ENCODE measurements at places on chromosomes 13 and 19.
A peak's percentile ranks its signal among the peaks of the same experiment; 100 is the strongest.

- peak; percentile 5 for DNase-seq
Observed at GRCh38 chr19:49793561-49793840, 19.6 kb downstream of the FUZ start.

DNA sequence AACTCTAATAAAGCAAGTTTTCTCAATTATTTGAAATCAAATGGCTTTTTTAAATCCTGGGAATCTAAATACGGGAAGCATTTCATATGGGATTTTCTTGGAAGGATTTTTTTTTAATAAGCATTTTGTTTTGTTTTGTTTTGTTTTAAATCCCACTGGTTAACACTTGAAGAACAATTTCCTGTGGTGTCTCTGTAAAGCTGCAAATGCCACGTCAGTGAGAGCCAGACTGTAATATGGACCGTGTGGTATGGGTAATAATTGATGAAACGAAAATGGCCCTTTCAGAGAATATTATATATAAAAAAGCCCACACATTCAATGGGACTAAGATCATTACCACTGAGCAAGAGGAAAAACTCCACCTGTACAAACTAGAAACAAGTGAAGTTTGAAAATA lies 33.9 kb upstream of the MIR17HG start:
- no peak for DNase-seq

DNA sequence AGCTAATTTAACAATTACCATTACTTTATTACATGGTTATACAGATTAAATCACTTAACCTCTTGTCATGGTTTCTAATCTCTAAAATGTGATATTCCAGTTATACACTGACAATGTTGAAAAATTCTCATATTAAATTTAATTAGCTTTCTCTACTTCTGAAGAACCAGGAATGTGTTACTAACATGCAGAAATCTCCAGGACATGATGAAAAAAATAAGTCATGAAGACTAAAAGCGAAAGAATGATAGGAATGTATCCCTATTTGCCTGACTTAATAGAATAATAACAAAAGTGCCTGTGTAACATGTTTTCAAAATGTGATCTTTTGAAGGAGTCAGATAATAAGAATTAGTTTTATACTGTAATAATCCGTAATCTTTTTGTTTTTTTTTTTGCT lies 2823.7 kb upstream of the PCDH20 start:
- DNase-seq: no peak

- no peak for DNase-seq
Observed at GRCh38 chr19:48606463-48607358, at the start of gene SPACA4. SPACA4 (plus strand) TSS chr19:48606742; CDS start chr19:48606979, 237 bp downstream.

- DNase-seq: peak; percentile 44
Observed at GRCh38 chr19:46009530-46010510, 13.0 kb downstream of the PGLYRP1 start.

GRCh38 chr13:28239374-28239773 lies 101.0 kb downstream of the PAN3 start:
- peak; percentile 41 for DNase-seq

- no peak for DNase-seq
Observed at GRCh38 chr19:46270521-46271256, 26.2 kb upstream of the HIF3A start.

- DNase-seq: no peak
Observed at GRCh38 chr19:49356382-49356781, 5.8 kb downstream of the TEAD2 start.

- no peak for DNase-seq
Observed at GRCh38 chr19:41500443-41500842, 57.5 kb downstream of the ERICH4 start.

DNA sequence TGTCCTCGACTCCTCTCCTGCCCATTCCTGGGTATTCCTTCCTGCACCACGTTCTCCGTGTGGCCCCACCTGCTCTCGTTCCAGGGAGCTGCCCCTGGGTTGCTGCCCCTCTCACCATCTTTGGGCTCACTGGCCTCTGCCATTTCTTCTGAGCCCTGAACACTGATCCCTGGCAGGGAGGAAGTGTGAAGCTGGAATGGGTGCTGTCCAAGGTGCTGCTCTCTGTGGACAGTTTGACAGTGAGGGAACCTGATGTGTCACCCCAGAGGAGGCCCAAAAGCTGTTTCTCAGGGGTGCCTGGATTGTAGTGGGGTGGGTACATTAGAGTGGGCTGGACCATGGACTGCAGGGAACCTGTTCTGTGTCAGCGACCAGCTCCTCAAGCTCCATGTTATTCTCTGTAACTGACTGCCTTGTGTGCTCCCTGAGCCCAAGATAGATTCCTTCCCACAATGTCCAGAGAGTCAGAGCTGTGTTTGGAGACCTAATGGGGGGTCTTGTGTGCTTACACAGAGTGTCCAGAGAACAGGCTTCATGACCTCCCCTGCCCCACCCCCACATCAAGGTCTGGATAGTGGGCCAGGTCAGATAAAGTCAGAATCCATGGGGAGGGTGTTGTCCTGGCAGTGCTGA lies 7.2 kb upstream of the CEACAM8 start:
- peak; percentile 38 for DNase-seq

DNA sequence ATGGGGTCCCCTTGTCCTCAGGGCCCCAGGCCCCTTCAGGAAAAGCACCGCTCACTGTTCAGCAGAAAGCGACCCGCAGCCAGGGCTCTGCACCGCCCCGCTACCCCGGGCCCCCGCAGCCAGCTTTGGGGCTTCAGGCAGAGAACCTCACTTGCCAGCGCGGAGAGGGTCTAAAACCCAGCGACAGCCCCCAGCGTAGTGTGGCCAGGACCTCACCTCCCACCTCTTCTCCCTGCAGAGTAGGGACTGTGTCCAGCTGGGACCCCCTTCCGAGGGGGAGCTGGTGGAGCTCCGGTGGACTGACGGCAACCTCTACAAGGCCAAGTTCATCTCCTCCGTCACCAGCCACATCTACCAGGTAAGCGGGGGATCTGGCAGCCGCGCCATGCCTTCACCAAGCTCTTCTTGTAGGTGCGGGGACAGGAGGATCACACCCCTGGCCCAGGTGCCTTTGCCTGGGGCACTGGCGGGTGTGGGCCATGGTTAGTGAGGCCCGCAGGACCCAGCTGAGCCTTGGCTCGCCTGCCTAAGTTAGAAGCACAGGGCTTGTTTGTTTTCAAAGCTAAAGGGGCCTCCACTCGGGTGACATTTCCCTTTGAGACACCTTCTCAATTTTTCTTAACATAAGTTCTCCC lies 175.7 kb downstream of the KDM4B start:
- no peak for DNase-seq

- DNase-seq: no peak
Observed at GRCh38 chr13:87536499-87536898, 134.7 kb upstream of the SLITRK5 start.

- no peak for DNase-seq
Observed at GRCh38 chr13:107043021-107043956, 475.4 kb upstream of the ARGLU1 start.

GRCh38 chr13:75326173-75327134 lies 155.5 kb downstream of the TBC1D4 start:
- DNase-seq: peak; percentile 62

DNA sequence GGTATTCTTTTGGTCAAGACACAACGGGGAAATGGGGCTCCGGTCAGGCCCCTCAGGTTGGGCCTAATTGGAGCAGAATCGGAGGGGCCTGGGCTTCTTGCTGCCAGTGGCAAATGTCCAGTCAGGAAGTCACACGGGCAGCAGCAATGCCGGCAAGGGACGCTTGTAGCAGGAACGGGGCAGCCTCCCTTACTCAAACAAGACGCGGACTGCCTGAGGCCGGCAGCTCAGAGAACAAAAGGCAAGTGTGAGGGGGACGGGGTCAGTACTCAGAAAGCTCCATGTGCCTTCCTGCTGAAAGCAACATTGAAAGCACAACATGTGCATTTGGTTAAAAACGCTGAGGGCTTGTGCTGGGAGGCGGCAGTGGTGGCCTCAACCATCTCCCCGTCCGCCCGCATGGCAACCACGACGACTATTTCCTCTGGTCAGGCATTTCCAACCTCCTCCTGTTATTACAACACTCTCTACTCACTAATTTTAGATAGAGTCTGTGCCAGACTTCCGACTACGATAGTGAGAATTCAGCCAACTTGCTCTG lies 20.5 kb upstream of the RASA3 start:
- DNase-seq: peak; percentile 32

- DNase-seq: no peak
Observed at GRCh38 chr19:44644402-44645016, 799 bp downstream of the PVR start.

DNA sequence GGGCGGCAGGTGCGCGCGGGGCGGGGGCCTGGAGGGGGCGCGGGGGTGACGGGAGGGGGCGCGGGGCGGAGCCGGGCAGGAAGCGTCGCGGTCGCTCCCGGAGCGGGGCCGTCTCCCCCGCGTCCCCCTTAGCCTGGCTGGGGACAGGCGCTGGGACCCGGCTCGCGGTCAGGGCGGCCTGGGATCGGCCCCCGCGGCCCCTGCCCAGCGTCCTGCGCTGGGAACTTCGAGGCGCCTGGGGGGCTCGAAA lies 74.7 kb upstream of the MCF2L start:
- no peak for DNase-seq

GRCh38 chr13:109730812-109731335 lies 55.5 kb downstream of the IRS2 start:
- peak; percentile 58 for DNase-seq

- peak; percentile 16 for DNase-seq
Observed at GRCh38 chr19:47729799-47730520, 15.4 kb upstream of the NOP53 start.

GRCh38 chr13:99297331-99297730 lies 9.9 kb downstream of the GPR183 start:
- DNase-seq: no peak

DNA sequence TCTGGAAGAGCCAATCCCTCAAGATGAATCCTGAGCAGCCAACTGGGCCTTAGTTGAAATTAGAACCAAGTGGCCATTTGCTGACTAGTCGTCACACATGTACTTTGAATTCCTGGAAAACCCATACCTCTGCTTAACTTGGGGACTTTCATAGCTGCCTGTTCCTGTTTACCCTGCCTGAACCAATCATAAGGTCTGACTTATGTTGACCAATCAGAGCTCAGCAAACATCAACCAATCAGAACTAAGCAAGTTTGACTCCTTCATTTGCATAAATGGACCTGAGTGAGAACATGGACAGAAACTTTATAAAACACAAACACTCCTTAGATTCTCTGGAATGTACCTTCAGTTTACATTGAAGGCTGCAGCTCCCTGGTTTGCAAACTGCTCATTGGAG lies 50.8 kb downstream of the LATS2 start:
- peak; percentile 36 for DNase-seq

- no peak for DNase-seq
Observed at GRCh38 chr13:112782429-112783010, 92.7 kb downstream of the ATP11A start.

GRCh38 chr13:72430923-72431322 lies 296.5 kb downstream of the MZT1 start:
- no peak for DNase-seq

GRCh38 chr13:100660761-100661160 lies 13.8 kb downstream of the TMTC4 start:
- DNase-seq: no peak

- DNase-seq: no peak
Observed at GRCh38 chr19:40502647-40503319, 36.0 kb downstream of the SPTBN4 start.

DNA sequence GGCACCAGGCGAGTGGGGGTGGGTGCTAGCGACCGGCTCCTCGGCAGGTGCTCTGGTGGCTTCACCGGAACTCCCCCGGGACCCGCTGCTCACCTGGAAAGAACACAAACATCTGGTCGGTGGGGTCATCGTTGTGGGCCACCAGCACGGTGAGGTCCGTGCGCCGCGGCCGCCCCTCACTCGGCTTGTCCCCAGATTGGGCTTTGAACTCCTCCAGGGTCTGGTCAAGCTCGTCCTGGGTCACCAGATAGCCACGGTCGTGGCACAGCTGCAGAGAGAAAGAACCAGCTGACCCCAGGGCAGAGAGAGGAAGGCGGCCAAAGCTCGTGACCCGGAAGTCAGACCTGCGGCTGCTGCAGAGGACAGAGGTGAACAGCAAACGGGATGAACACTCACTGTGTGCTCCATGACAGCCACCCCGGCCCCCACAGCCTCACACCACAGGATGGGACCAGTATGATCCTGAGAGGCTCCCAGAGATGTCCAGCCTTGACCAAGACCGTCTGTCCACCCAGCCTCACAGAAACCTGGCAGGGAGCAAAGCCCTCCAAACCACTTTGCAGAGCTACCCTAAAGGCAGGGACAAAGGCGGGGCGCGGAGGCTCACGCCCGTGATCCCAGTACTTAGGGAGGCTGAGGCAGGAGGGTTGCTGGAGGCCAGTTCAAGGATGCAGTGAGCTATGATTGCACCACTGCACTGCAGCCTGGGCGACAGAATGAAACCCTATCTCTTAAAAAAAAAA lies 1.2 kb downstream of the POLR2E start:
- no peak for DNase-seq

GRCh38 chr13:21670006-21670882 lies 629 bp upstream of the FGF9 start:
- no peak for DNase-seq

GRCh38 chr19:15871570-15871969 lies 26.3 kb downstream of the CYP4F2 start:
- no peak for DNase-seq

- peak; percentile 68 for DNase-seq
Observed at GRCh38 chr19:48489608-48490216, 20.5 kb downstream of the CYTH2 start.

DNA sequence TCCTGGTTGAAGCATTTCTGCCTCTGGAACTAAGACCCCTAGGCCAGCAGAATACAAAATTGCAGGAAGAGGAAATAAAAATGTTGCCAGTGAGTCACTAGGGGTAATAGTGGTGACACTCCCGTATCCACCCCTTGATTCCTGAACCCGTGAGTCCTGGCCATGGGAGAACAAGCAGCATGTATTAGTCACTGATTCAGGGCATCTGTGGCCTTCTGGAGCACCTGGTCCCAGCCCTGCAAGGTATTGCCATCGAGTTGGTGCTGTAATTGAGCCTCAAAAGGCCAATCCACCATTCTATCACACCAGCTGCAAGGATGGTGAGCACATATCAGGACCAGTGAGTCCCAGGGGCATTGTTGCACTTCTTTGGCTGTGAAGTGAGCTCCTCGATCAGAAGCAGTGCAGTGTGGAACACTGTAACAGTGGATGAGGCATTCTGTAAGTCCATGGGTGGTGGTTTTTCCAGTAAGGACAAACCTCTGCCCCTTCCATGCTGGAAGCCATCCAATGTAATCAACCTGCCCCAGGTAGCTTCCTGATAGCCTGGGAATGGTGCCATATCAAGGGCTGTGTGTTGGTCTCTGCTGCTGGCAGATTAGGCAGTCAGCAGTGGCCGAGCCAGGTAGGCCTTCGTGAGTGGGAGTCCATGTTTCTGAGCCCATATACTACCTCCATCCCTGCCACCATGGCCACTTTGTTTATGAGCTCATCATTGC lies 39.6 kb downstream of the C1QTNF9 start:
- no peak for DNase-seq

GRCh38 chr19:5687360-5688198 lies 2.5 kb upstream of the RPL36 start:
- DNase-seq: no peak

- DNase-seq: no peak
Observed at GRCh38 chr13:113842336-113843062, 21.4 kb downstream of the GAS6 start.

All from inflammatory macrophage treated with lipopolysaccharide for 4 hours (primary cell).